ENCODE measurements at places on chromosomes 4 and X.
A peak's percentile ranks its signal among the peaks of the same experiment; 100 is the strongest.

DNA sequence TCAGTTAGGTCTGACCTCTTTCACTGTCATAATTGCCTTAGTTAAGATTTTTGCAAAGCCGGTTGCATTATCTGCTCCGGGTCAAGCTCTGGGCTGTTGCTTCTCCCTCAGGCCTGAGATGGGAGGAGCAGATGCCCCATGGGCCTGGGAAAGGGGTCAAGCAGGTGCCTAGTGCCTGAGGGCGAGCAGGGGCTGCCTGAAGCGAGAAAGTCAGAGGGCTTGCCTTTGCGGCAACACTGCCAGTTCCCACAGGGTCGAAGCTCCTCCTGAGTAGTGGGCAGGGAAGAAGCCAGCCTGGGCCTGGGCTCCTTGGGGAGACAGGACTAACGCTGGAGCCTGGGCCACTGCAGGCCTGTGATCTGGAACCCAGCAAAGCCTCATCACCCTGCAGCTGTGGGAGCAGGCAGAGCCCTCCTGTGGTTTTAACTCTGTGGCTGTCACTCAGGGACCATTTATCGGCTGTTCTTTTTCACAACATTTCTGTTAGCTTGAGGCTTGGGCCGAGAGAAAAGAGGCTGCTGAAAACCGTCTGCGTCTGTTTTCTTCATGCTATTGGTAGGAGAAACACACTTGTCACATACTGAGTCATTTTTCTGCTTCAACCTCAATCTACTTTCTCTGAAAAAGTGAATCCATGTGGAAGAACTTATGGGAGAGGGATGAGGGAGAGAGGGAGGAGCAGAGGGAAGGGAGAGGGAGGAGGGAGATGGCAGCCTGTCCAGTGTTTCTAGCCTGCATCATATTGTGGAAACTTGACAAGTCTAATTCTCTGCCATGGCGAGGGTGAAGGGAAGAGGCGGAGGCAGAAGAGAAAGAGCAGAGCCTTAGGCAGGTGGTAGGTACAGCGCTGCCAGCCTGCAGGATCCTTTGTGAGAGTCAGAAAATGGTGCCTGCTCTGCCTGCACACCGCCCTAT lies 68.4 kb downstream of the RHOH start:
- DNase-seq = no peak

GRCh38 chrX:63466690-63467089 lies 115.6 kb upstream of the SPIN4 start:
- DNase-seq = no peak

DNA sequence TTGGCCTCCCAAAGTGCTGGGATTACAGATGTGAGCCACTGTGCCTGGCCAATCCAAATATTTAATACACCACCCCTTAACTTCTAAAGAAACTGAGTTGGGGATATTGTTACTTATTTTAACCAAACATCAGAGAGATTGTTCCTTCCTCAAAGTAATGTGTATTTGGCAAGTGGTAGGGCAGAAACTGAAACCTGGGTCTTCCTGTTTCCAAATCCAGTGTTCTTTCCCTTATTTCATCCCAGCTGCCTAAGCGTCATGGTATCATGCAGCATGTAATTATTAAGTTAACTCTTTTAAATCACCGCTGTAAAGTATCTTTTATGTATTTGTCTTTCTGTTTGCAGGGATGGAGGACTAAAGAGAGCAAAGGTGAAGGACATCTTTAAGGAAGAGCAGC lies 68.4 kb downstream of the GPAT3 start:
- DNase-seq = no peak

DNA sequence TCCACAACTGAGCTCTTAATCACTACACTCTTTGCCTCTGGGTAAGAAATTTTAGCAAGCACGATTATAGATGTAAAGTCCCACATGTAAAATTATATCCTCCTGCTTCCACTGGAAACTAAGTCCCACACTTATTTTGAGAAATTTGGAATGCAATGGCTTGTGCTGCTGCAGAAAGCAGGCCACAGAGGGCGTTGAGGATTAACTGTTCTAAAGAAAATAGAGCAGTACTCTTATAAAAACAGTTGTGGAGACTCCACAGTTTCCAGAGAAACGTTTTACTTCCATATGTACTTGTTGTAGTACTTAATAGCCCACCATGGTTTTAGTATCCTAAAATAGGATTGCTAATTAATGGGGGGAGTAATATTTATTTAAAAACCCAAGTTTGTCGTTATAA lies 1.7 kb upstream of the CENPC start:
- DNase-seq = no peak

GRCh38 chr4:97493815-97494518 lies 649.3 kb downstream of the STPG2 start:
- no peak for DNase-seq

- no peak for DNase-seq
Observed at GRCh38 chr4:152074573-152074972, 313.8 kb upstream of the GATB start.

- no peak for DNase-seq
Observed at GRCh38 chr4:48683784-48684666, 96.1 kb downstream of the FRYL start.

GRCh38 chr4:41561244-41561643 lies 23.3 kb downstream of the LIMCH1 start:
- DNase-seq = no peak

GRCh38 chr4:140834839-140835495 lies 78.8 kb upstream of the TBC1D9 start:
- DNase-seq = no peak

- no peak for DNase-seq
Observed at GRCh38 chrX:118553042-118553710, 57.6 kb downstream of the DOCK11 start.

DNA sequence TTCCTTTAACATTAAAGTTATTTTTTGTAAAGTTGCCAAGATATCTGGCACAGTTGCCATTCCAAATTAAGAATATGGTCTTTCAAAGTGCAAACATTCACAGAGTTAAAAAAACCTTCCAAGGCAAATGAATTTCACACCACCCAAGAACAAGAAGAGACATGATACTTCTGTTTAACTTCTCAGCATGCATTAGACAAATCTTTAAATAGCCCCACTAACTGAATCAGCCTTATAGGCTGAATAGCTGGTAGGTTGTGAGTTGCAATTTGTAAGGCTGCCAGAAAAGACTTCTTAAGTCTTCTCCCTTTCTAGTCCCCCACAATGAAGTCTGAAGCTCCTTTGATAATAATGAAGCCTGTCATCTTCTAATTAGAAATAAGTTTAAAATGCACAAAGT lies 95.6 kb downstream of the MAPK10 start:
- no peak for DNase-seq

- no peak for DNase-seq
Observed at GRCh38 chrX:44433556-44433955, 90.1 kb upstream of the EFHC2 start.

DNA sequence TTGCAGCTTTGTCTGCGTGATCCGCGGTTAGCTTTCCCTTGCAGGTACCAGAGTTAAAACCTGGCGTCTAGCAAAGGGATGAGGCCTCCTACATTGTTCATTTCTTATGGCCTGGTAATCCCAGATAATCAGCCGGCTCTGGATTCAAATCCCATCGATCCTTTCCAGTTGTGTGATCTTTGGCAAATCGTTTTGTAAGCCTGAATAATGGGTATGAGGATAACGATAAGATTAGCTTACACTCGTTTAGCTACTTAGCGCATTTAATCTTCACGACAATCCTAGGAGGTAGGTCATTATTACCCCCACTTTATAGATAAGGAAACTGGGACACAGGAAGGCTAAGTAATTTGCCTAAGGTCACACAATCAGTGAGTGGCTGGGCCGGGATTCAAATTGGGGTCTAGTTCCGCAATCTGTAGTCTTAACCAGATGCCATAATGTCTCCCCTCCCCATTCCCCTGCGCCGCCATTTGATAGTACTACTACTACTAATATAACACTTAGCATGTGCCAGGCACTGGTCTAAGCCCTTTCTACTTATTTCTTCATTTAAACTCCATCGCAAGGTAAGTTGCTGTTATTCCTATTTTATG lies 1.7 kb upstream of the UBA1 start:
- no peak for DNase-seq

- DNase-seq = no peak
Observed at GRCh38 chrX:2242326-2242725, 258.4 kb downstream of the DHRSX start.

- DNase-seq = no peak
Observed at GRCh38 chrX:39815631-39816030, 282.1 kb downstream of the BCOR start.

DNA sequence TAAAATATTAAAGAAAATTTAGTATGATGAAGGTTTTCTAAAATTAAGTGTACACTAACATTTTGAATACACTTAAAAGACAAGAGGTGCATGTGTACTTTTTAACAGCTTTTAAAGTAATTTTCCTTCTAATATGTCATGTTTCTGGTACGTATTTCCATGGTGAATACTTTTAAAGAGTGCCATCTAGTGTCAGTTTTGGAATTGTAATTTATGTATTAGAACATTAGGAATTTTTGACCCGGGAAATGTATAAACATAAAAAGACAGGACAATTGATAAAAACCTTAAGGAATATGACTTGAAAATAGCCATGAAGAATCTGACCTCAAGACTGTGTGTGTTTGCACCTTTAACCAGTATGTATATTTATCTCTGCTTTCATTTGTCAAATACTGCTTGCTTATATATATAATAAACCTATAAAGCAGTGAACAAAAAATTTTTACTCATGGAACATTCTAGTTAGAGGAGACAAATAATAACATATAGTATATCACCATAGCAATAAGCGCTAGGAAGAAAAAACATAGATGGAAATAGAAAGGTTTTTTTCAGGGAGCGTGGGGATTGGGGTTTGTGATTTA lies 7.2 kb downstream of the GSTCD start:
- DNase-seq = no peak

GRCh38 chr4:2621419-2621818 lies 85.0 kb downstream of the FAM193A start:
- DNase-seq = no peak

GRCh38 chrX:105645667-105646357 lies 176.5 kb upstream of the NRK start:
- DNase-seq = no peak

GRCh38 chr4:100075056-100075455 lies 115.2 kb downstream of the DDIT4L start:
- DNase-seq = no peak

- no peak for DNase-seq
Observed at GRCh38 chr4:74057588-74057987, 19.1 kb upstream of the CXCL3 start.

GRCh38 chr4:17636696-17637622 lies 22.5 kb downstream of the MED28 start:
- peak; percentile 63 for DNase-seq

GRCh38 chr4:27206009-27206408 lies 345.4 kb downstream of the STIM2 start:
- no peak for DNase-seq

DNA sequence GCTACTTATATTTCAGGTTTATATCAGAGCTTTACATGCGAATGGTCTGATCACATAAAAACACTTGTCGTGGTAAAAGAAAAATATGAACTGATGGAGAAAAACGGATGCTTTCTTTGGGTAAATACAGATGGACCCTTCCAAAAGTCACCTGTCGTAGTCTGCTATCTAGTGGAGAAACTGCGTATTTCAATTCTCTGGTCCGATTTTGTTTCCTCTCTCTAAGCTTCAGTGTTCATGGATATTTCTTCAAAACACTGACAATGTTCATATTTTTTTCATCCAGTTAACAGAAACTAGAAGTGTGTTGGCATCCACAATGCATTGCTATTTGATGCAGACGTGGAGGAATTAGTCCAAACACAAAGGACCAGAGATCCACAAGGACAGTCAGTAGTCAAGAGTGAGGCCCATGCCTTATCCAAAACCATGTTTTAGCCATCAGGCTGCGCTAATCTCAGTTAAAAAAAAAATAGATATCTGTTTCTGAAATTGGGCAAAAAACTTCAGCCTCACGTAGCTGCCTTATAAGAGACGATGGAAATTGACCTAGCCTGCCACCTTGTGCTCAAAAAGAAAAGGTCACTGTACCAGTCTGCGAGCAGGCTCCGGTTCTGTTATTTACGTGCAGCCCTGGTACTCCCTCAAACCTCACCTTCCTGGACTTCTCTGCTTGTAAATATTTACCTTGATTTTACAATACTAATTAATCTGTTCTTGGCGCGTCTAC lies 16.0 kb downstream of the MEPE start:
- no peak for DNase-seq

DNA sequence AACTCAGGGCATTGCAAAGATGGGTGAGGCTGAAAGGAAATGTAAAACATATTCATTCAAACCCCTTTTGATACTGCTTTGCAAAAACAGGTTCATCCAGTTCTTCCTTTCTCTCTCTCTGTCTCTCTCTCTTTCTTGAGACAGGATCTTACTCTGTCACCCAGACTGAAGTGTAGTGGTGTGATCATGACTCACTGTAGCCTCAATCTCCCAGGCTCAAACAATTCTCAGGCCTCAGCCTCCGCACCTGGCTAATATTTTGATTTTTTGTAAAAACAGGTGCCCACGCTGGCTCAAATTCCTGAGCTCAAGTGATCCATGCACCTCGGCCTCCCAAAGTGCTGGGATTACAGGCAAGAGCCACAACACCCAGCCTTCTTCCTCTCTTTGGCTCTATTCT lies 15.6 kb upstream of the DCHS2 start:
- DNase-seq = no peak

DNA sequence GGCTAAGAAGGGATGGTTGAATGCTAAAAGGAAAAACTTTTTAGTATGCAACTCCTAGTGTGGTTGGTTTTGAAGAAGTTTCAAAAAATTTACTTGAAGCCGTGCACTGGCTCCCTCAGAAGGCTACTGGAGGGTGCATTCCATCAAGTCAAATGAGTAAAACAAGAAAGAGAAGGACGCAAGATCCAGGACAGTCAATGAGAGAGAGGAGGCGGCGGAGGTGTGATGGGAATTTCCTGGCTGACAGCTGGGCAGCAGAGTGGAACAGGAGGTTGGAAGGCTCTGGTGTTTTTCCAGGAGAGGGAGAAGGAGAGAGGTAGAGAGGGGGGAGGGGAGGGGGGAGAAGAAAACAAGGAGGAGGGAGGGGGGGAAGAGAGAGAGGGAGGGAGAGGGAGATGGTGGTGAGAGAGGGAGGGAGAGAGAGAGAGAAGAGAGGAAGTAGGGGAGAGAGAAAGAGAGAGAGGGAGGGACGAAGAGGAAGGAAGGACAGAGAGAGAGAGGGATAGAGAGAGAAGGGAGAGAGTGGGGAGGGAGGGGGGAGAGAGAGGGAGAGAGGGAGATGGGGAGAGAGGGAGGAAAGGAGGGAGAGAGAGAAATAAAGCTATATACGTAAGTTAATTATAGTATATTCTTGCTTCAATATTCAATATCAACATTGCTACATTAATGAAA lies 126.4 kb downstream of the SH3KBP1 start:
- DNase-seq = no peak

GRCh38 chr4:6716958-6717655 lies 1.1 kb downstream of the BLOC1S4 start:
- DNase-seq = no peak

All from stimulated activated CD4-positive, alpha-beta T cell treated with anti-CD3 and anti-CD28 coated beads, Interleukin-1b, Interleukin-23, amount 100 ng/mL, for 1 hour (primary cell).